H1 (cell line): ENCODE measurements at places on chromosomes 12 and 14.

GRCh38 chr12:124588751-124589267 lies 21.4 kb upstream of the NCOR2 start:
- no peak for DNase-seq

- DNase-seq, result no peak
These were observed 327.3 kb downstream of the ADGRD1 start for GRCh38 chr12:131281016-131281415.

DNA sequence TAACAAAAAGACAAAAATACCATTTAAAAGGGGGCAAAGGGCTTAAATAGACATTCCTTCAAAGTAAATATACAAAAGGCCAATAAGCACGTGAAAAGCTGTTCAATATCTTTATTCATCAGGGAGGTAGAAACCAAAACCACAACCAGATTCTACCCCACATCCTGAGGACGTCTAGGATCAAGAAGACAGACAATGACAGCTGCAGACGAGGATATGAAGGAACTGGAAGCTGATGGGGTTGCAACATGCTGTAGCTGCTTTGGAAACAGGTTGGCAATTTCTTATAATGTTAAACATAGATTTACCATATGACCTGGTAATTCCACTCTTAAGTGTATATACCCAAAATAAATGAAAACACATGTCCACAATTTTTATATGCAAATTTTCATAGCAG lies 85.1 kb upstream of the C14orf180 start:
- DNase-seq, result no peak

DNA sequence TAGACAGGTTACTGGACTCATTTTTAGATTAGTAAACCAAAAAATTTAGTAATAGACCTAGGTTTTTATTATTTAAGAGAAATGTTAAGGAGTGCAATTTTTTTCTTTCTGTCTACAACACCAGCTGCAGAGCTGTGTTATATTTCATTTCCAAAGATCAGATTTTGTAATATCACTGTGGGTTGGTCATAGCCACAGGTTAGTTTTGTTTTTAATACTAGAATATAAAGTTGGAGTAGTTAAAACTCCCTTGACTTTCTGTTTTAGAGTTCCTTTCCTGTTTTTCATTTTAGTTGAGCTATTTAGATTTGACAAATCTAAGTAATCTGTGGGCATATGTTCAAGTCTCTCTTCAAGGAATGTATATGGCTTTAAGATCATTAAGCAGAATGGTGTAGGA lies 30.7 kb upstream of the GARIN2 start:
- no peak for DNase-seq

GRCh38 chr14:94640721-94641631 lies 28.8 kb downstream of the SERPINA3 start:
- DNase-seq, result no peak

DNA sequence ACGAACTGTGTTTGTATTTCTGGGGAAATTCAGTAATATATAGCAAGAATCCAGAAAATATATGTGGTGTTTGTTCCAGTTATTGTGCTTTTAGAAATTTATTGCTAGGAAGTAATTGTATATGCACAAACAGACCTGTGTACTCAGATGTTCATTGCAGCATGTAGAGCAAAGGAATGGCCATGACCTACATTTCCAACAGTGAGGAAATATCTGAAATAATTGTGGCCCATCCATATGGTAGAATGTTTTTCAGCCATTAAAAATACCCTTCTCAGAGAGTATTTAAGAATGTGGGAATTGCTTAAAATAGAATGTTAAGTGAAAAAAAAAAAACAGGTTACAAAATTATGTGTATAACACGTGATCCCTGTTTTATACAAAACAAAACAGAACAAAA lies 77.3 kb downstream of the TMX1 start:
- DNase-seq, result no peak

DNA sequence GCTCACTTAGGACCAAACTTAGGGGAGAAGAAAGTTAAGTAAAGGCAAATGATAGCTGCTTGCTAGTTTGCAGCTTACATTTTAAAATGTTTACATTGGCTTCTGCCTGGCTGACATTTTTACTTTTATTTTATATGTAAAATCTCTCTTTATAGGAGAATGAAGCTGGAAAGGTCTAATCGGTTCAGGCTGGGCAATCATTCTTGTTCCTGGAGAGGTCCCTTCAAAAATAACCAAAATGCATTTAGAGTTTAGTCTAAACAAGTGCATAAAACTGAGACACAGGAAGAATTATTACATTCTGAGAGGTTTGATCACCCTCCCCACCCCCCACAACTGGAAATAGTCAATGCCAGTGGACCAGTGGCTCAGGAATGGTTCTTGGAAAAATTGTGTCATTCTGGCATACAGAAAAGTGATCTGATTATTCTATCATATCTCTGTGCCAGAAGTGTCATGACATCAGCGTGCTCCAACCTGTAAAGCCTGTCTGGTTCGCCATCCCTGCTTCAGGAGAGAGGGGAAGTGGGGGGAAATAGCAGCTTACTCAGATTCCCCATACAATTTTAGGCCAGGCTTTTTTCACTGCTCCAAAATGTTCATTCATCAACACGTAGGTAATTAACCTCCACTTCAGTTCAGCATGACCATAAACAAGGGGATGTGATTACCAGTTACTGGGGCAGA lies 4.2 kb downstream of the PRICKLE1 start:
- DNase-seq, result no peak

GRCh38 chr14:89747126-89747525 lies 207.4 kb downstream of the EFCAB11 start:
- DNase-seq, result no peak

DNA sequence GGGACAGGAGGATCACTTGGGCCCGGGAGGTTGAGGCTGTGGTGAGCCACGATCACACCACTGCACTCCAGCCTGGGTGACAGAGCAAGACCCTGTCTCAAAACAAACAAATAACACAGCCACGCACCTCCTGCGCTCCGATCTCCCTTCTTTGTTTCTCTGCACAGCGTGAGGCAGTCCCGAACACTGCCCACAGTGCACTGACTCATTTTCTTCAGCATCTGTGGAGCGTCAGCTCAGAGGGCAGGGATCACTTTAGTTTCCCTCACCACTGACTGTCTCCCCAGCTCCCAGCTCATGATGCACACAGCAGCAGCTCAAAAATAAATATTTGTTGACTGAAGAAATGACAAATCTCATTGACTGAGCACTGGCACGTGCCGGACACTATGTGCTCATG lies 883 bp upstream of the MYL2 start:
- no peak for DNase-seq

GRCh38 chr14:70448633-70449340 lies 3.2 kb upstream of the ADAM21 start:
- no peak for DNase-seq

GRCh38 chr12:124633365-124634362 lies 66.3 kb upstream of the NCOR2 start:
- DNase-seq, result no peak

- DNase-seq, result no peak
These were observed 1.7 kb downstream of the BTBD7 start for GRCh38 chr14:93331002-93331727.

GRCh38 chr12:47814539-47815170 lies 5.0 kb downstream of the HDAC7 start:
- DNase-seq, result no peak

- no peak for DNase-seq
These were observed 44.7 kb downstream of the PALS1 start for GRCh38 chr14:67285876-67286452.

GRCh38 chr14:70073924-70074566 lies 114.7 kb downstream of the SLC8A3 start:
- peak; percentile 87 for DNase-seq

DNA sequence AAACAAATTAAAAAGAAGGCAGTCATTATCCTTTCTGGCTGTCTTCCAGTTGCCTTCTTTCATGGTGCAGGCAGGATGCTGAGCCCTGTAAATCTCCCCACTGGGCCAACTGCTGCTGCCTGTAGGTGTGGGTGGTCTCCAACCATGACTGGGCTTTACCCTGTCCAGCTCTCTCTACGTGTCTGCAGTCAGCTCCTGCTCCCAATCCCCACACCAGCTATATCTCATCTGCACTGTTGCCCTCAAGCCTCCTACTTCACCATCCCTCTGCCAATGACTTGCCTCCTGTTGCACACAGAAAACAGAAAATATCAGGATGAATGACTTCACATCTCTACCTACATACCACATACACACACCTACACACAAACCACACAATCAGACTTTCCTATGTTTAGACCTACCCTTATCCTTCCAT lies 39.7 kb upstream of the PSMA6 start:
- no peak for DNase-seq

DNA sequence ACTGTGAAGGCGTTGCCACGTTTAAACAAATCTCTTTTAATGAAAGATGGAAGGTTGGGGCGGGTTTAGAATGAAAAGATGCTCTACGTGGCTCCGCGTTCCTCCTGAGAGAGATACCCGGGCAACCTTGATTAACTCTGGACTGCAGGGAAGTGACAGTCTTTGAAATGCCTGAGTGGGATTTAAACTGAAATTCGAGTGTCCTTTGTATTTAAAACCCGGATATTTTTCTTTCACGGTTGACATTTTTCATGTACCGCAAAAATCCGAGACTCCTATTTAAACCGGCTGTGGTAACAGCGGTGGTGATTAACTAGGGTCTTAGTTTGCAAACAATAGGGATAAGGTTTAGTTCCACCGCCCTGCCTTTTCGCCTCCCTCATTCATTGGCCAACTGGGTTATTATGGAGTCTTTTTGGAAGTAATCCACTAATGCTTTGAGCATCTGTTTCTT lies 707 bp downstream of the G2E3 start:
- DNase-seq, result no peak

GRCh38 chr12:62045211-62045610 lies 215.0 kb upstream of the USP15 start:
- no peak for DNase-seq

- DNase-seq, result no peak
These were observed 24.3 kb downstream of the ZFC3H1 start for GRCh38 chr12:71639341-71639760.

DNA sequence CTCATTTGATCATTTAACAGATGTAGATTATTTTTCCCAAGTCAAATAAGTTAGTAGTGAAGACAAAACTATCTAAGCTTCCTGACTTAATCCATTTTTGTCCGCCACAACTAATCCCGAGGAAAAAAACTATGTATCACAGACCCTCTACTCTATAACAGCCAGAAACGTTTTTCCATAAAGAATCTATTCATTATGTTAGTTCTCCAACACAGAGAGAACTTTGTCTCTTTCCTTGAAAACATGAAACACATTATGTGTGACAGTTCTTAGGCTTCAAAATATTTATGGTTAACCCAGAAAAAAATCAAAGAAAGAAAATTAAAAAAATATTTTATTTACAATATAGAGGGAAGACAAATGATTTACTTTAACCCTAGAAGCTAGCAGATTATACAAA lies 100.1 kb downstream of the PLEKHG7 start:
- DNase-seq, result no peak

DNA sequence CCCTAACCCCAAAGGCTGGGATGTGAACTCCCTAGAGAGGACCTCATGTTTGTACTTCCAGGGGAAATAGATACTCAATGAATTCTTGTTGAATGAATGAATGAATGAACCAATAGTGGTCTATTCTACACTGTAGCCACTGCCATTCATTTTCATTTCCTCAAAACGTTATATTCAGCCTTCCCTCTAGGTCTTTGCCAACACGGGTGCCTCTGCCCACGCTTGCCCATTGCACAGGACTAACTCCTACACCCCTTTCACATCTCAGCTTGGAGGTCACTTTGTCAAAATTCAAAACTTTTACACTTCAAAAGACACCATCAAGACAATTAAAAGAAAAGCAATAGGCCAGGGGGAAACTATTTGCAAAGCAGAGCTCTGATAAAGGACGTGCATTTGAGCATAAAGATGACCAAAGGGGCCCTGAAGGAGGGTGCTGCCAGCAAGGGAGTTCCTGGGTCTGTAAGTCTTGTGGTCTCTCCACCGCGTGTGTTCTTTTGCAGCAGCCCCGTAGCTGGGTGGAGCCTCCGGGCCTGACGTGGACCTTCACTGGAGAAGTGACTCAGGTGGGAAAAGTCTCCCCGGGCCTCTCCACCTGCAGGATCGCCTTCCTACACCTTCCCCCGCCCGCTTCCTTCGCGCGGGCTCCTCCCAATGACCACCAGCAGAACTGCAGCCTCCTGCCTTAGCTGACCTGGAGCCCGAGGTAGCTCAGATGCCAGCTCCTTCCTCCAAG lies 31.5 kb downstream of the TMEM63C start:
- peak; percentile 90 for DNase-seq

GRCh38 chr14:39016733-39017095 lies 86.3 kb downstream of the SEC23A start:
- no peak for DNase-seq

- DNase-seq, result no peak
These were observed 90.2 kb upstream of the PLEKHG7 start for GRCh38 chr12:92612611-92613010.

DNA sequence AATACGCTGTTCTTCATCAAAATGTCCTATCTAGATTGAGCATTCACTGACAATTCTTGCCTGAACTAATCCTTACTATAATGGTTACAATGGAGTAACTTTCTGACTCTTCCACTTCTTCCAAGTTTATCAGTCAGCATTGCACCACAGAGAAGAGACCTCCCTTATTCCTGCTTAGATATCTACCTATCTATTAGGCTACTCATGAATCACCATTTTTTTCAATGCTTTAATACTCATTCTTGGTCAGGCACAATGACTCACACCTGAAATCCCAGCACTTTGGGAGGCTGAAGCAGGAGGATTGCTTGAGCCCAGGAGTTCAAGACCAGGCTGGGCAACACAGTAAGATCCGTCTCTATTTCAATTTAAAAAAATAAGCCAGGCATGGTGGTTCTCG lies 39.3 kb downstream of the RPS6KA5 start:
- no peak for DNase-seq

DNA sequence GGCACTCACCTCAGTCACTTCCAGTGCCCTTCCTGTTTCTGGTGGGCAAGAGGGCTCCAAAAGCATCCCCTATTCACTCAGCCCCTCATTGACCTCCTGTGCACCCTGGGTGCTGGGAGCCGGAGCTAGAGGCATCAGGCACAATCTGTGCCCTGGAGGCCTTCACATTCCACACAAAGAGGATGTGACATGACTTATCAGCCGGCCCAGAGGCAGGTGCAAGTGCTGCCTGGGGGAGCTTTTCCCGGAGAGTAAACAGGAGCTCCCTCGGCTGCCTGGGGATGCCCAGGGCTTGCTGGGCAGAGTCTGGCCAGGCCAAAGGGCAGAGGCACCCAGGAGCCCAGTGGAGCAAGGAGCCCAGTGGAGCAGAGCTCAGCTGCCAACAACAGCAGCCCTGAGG lies 64.5 kb downstream of the BCL11B start:
- DNase-seq, result no peak

- DNase-seq, result no peak
These were observed 70.8 kb downstream of the DPF3 start for GRCh38 chr14:72822946-72823611.

DNA sequence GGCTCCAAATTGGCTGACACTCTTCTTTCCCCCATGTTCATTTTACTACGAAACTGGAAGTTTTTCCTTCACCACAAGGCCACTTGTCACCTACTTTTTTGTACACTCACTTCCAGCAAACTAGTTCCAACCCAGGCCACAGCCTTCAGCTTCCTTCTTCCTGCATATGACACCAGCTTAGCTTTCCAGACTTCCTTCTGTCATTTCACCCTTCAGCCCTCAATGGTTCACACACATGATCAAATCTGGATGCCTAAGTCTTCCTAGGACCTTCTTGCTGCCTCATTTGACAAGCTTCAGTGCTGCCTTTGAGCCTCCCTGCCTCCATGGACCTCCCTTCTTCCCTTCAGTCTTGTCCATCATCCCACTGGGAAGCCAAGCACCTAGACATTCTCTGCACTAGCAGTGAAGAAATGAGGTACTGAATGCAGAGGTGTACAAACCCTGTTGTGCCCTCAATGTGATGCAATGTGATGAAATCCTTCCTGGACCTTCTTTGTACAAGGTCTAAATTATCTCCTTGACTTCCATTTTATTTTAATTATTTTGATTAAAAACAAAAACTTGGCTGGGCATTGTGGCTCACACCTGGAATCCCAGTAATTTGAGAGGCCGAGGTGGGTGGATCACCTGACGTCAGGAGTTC lies 4.3 kb upstream of the REC8 start:
- no peak for DNase-seq
